ENCODE measurements at places on chromosomes 3 and 15. TPM values are rescaled to one million over a fixed set of nuclear protein-coding genes. Genes with fewer than 3 reads are reported as not detected.

The GRM2 gene
- polyA plus RNA-seq, result 11.7 TPM

The CORO2B gene
- polyA plus RNA-seq, result 6.1 TPM

The GPR27 gene
- polyA plus RNA-seq, result 10.7 TPM

The KBTBD8 gene
- polyA plus RNA-seq, result 1.2 TPM

The UMPS gene
- 32.8 TPM for polyA plus RNA-seq
